Fibroblast of upper back skin (primary cell): ENCODE measurements at places on chromosomes 1 and 21.

- DNase-seq: no peak
Measured at GRCh38 chr1:86448670-86449069, 20.1 kb upstream of the CLCA1 start.

GRCh38 chr1:22747021-22747734, 36.5 kb downstream of the EPHB2 start:
- DNase-seq: peak; percentile 80

- DNase-seq: no peak
Measured at GRCh38 chr1:22075718-22076117, 23.2 kb downstream of the CDC42 start.

DNA sequence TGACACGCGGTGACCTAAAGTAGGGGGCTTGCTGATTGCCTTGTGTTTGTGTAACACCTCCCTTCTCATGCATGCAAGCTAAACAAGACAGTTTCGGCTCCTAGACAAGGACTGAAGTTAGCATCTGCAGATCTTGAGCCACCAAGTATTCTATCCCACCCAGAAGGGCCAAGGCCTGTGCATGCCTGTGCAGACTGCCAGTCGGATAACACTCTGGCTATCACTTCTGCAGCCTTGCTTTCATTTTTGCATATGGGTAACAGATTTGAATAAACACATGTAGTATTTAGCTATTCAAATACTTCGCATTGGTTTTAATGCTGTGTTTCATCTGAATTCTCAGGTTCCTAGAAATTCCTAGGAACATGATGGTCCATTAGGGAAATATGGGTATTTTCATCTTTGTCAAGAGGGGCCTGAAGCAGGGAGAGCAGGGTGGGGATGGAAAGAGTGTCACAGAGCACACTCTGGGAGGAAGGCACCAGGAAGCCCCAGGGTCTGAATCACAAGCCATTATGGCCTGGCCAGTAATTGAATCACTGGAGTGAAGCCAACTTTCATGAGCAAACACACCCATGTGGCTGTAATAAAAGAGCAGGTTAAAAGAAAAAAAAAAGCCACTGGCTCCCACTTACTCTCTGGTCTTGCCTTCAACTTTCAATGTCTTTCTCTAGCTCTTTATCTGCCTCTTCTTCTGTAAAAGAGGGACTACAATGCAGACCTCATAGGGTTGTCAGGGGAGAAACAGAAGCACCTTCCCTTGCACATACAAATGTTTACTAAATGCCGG, 28.3 kb downstream of the GADD45A start:
- peak; percentile 89 for DNase-seq

- DNase-seq: no peak
Measured at GRCh38 chr1:99537886-99538617, 107.9 kb upstream of the PALMD start.

DNA sequence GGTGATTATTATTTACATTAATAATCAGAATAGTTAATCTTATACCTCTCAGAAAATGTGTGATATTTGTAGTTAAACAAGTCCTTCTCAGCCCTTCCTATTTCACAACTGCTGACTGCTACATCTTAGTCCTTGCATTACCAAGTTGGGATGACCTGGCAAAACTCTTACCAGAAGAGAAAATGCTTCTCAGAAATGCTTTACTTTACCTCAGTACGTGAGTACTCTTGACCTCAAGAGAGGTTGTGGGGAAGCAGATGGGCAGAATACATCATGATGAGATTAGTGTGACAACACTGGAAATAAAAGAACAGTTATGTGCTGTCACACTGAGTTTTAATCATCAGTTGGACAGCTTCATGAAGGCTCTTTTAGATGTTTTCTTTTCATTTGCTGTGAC, 16.2 kb downstream of the CFAP126 start:
- no peak for DNase-seq

DNA sequence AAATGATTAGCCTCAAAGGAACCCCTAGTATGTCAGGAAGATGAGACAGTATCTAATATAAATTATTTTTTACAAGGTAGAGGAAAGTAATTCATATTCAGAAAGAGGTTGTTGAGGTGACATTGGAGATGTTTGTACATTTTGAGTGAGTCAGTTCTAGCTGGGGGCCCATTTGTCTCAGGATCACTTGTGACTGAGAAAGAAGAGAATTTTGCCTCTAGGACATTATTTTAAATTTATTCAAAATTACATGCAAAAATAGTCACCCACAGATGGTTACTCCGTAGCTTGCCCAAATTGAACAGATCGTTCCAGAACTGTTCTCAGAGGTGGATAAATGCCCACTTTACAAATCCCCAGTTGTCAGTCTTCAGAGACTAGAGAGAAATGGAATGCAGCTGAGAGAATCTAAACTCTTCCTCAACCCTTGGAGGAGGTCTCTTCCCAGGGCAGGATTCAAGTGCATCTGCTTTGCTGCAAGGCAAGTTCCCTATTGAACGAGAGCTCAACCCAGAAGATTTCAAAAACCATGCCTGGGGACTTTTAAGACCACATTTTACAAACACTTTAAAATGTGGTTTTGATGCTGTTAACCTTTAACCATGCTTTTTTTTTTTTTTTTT, 987.8 kb upstream of the ADAMTS5 start:
- DNase-seq: peak; percentile 5

DNA sequence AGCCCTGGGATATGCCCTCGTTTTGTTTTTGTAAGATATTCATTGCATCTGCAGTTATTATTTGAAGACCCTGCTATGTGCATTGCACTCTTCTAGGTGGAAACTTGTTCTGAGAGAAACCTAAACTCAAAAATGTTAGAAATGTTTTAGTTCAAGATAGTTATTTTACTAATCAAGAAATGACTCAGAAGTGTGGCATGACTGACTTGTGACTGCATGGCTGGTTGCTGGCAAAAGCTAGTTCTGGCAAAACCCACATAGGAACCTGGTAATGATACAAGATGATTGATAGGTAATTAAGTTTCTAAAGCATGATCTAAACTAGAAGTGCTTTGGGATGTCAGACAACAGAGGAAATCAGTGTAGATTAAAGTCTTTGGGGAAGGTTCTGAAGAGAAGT, 33.8 kb upstream of the NFASC start:
- DNase-seq: no peak

- no peak for DNase-seq
Measured at GRCh38 chr1:107047602-107048001, 8.9 kb upstream of the PRMT6 start.

DNA sequence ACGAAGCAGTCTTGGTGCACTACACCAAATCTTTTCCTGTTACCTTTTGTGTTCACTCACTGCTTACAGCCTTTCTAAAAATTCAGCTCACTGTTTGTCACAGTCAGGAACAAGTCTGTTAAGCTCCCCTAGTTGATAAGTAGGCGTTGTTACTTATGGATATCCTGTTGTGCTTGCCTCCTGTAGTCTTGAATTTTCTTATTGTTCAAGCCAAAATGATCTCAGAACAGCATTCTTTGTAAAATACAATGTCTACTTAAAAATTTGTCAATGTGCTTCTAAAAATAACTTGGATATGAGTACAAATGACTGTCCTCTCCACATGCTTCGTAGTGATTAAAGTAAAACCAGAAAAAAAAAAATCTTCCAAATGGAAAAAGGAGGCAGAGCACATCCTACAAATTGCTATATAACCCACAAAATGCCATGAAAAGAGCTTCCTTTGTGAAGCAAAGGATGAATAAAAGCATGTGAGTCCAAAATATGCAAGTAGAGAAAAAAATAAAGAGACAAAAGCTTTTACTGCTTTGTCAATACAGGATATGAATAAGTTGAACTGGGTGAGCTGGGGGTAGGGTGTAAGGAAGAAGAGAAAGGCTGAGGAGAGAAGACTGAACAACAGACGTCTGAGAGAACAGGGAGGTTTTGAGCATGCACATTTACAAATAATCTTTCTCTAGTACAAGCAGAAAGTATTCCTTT, 228.9 kb upstream of the ADGRL4 start:
- peak; percentile 32 for DNase-seq

GRCh38 chr21:36744560-36745231, 45.8 kb downstream of the SIM2 start:
- DNase-seq: no peak

DNA sequence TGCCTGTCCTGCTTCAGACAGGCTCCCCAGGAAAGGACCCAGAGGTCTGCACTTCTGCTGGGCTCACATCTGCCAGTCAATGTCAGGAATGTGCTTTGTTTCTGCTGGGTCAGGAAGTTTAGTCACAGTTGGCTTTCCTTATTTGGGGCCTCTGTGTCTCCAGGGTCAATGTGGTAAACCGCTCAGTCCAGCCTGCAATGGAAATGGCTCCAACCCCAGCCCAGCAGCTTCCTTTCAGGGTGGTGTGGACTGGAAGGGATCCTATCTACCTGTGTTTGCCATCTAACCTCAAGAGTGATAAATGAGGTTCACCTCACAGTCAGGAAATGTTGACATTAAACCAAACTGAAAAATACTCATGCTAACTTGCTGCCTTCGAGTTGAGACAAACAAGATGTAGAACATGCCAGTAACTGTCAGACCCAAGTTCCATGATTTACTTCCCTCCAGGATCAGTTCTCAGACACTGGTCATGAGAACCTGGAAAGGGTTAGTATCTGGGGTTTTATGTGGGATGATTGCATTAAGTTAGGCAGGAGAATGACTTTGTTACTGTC, 20.3 kb downstream of the ENO1 start:
- peak; percentile 91 for DNase-seq

DNA sequence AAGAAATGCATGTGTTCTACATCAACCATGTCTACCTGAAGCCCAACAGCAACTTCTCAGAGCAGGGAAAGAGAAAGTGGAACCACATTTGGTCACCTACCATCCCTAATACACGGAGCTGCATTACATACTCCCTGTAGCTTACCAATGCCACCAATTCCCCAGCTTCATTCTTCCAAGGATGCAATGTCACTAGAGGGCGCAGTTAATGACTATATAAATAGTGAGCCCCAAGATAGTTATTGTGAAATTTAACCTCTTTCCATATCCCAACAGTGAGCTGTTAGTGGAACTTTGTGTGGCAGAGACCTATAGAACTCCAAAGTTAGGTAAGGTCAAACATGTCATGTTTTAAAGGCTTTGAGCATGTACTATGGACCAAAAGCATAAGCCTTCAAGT, 618.3 kb downstream of the SMYD3 start:
- peak; percentile 48 for DNase-seq

- DNase-seq: peak; percentile 41
Measured at GRCh38 chr1:171286032-171286705, 27.8 kb upstream of the FMO4 start.

DNA sequence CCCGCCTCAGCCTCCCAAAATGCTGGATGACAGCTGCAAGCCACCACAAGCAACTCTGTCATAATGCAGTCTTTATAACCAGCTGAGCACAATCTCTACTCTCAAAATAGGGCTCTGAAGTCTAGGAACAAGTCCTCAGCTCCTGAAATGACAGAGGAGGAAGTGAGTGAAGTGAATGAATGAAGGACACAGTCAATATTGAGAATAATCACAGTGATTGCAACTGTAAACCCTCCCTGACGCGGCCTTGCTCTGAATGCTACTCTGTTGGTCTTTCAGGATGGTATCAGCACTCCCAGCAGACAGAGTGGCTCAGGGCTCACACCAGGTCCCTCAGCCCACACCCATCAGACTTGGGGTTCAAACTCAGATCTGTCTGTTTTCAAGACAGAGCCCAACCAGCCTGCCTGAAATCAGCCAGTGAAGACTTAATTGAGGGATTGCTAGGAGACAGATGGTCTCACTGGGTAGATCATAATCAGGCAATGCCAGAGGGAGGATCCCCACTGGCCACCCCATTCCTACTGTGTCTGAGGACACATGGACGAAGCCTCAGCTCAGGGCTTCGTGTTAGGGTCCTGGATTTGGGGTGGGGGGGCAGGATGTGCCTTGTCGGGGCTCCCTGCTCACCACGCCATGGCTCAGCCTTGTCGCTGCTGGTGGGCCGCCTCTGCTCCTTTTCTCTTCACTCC, 20.9 kb downstream of the RNF187 start:
- no peak for DNase-seq

- no peak for DNase-seq
Measured at GRCh38 chr21:29667651-29668050, 272.1 kb downstream of the GRIK1 start.

DNA sequence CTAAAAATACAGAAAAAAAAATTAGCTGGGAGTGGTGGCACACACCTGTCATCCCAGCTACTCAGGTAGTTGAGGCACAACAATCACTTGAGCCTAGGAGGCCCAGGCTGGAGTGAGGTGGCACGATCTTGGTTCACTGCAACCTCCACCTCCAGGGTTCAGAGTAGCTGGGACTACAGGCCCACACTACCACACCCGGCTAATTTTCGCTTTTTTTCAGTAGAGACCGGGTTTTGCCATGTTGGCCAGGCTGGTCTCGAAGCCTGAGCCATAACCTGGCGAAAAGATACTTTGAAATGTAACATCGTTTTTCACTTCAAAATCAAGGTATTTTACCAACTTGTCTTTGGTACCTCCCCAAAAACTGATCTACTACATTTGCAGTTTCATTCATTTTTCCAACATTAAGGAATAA, 6.1 kb downstream of the GAS5 start:
- DNase-seq: peak; percentile 19

- DNase-seq: no peak
Measured at GRCh38 chr1:175168782-175169181, 23.8 kb downstream of the KIAA0040 start.

DNA sequence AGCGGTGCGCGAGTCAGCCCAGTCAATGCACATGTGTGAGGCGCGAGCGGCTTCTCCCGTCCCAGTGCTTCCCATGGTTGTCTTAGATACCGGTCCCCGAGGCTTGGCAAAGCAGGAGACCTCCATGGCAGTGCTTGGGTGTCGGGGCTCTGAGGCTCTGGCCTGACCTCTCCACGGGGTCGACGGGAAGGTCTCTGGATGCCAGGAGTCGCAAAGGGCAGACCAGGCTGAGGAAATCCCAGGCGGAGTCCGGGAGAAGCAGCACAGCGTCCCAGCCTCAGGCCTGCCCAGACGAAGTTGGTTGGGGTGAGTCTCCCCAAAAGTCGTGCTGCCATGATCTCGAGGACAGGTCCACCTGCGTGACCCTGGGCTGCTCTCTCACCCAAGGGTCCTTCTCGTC, 3881.6 kb downstream of the SRGAP2C start:
- DNase-seq: no peak
